AG10803 (cell line): ENCODE measurements at places on chromosomes 5 and 9.

- no peak for DNase-seq
Measured at GRCh38 chr5:164090358-164090757, 584.9 kb downstream of the MAT2B start.

GRCh38 chr5:17378346-17378997 is 119.6 kb upstream of the TAF11L2 start:
- peak; percentile 74 for DNase-seq

- DNase-seq: no peak
Measured at GRCh38 chr5:128409166-128409800, 128.8 kb downstream of the FBN2 start.

DNA sequence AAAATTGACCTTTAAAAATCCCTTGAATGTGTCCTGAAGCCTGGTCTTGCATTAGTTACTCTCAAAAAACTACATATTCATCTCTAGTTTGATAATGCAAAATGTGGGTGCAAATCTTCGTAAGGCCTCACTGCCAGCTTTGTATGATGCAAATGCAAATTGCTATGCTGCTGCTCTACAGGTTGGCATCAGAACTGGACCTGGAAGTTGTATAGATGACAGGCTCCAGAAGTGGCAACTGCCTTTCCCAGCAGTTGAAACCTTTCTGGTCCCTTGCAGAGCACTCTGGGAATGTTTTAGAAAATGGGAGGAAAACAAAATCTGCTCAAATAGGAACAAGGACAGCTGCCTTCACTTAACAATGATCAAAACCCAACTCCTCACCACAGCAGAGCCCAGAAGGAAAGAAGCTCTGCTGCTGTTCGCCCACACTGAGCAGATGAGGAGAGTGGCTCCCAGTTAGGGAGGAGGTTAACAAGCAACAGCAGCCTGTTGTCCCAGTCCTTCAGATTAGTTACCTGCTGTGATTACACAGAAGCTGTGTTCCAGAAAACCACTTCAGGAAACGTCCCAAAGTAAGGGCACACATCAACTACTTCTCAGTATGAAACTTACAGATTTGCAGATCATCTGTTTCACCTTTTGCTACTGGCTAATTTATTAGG is 93.5 kb downstream of the PLPP1 start:
- peak; percentile 29 for DNase-seq

DNA sequence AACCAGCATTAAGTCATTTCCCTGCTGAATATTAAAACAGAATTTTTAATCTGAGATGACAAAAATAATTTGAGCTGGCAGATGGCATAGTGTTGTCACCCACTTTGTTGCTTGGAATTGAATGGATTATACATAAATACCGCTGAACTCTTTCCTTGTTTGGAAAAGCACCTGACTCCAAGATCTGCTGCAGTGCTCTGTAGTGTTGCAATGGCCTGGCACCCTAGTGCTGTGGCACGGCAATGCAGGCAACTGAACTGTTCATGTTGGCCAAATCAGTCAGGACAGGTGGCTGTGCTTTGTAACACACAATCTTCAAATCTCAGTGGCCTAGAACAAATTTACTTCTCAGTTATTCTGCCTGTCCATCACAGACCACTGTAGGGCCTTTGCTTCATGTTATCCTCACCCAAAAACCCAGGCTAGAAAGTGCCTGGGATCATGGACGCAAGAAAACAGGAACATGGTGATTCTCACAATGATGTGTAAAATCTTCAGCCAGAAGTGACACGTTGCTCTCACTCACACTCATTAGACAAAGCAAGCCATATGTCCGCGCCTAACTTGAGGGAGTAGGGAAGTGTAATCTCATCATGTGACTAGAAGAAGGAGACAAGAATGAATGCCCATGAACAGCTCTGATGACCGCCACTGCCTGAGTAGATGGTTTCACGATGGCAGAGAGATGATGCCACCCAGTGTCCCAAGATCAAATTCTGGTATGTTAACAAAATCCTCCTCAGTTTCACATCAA is 191.9 kb upstream of the PUM3 start:
- no peak for DNase-seq

GRCh38 chr5:8383616-8384015 is 514.7 kb downstream of the MTRR start:
- no peak for DNase-seq

GRCh38 chr9:128683340-128684064 is 5.5 kb upstream of the SET start:
- DNase-seq: peak; percentile 71

DNA sequence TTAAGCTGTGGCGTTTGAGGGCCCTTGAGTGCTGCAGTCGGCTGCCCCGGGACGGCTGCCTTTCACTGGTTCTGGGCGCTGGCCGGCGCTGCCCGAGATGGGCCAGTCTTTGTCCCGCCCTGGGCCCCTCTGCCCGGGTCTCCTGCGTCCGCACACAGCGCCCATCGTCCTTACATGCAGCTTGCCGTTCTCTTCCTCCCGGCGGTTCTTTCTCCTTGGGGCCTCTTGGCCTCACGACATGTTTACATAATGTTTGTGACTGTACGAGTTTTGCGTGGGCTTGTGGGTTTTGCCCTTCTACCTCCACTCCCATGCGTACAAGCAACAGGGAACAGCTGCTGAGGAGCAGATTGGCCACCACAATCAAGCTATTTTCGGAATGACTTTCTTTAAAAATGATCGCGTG is 618 bp downstream of the TNPO1 start:
- peak; percentile 64 for DNase-seq

DNA sequence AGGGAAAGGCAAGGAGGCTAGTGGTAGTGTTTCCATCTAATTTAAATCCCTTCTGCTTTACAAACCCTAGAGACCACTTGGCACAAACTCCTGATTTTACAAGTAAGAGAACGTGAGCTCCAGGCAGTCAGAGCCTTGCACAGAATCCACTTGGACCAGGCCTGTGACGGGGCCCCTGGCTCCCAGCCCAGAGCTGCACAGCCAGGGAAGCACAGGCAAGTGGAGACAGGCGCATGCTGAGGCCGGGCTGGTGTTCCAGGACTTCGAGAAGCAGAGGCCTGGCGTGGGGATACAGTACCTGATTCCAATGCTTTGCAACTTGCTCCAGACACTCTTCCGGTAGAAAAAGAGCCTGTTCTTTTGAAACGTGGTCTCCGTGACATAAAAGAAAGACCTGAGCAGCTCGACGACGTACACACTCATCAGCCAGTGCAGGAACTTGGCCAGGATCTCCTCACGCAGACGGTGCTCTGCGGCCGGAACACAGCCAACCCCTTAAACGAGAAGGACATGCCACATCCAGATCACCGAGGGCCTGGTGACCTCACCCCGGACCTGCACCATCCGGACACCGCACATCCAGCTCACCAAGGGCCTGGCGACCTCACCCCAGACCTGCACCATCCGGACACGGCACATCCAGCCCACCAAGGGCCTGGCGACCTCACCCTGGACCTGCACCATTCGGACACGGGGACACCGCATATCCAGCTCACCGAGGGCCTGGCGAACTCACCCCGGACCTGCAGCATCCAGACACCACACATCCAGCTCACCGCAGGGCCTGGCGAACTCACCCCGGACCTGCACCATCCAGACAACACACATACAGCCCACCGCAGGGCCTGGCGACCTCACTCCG is 12.5 kb downstream of the TERT start:
- no peak for DNase-seq

- no peak for DNase-seq
Measured at GRCh38 chr9:89662718-89663613, 58.2 kb downstream of the GADD45G start.

GRCh38 chr5:173324115-173325001 is 3.9 kb downstream of the STC2 start:
- DNase-seq: peak; percentile 96

- DNase-seq: peak; percentile 20
Measured at GRCh38 chr9:131304676-131305355, 15.3 kb downstream of the PLPP7 start.

DNA sequence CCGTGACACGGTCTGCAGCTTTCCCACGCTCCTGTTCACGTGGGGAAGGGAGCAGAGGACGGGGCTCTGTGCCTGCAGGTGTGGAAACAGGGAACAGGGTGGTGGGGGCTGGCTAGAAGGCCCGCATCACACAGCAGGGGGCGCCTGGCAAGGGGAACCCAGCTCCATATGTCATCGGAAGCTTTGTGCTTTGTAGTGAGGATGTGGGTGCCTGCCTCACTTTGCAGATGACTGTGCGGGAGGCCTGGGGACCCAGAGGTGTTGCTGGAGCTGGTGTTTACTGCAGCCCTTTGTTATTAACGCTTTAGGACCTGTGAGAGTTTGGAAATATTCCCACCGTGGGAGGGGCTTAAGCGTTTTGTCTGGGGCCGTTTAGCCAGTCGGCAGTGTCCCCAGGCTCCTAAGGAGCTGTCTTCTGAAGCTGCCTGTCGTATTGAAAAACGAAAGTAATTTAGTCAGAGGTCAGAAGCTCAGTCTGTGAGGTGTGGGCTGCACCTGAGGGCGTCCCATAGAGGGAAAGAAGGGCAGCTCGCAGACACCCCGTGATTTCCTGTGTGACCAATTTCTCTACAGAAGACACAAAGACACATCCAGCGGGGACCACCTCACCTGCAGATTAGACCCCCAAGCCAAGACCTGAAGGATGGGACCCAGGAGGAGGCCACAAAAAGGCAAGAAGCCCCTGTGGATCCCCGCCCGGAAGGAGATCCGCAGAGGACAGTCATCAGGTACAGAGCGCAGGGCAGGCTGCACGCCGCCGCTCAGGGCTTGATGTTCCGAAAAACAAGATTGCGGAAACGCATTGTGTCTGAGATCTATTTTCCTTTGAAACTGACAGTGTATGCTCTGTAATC is 9.1 kb downstream of the MAN1B1 start:
- no peak for DNase-seq

- DNase-seq: no peak
Measured at GRCh38 chr5:30069441-30070263, 1123.8 kb upstream of the CDH6 start.

DNA sequence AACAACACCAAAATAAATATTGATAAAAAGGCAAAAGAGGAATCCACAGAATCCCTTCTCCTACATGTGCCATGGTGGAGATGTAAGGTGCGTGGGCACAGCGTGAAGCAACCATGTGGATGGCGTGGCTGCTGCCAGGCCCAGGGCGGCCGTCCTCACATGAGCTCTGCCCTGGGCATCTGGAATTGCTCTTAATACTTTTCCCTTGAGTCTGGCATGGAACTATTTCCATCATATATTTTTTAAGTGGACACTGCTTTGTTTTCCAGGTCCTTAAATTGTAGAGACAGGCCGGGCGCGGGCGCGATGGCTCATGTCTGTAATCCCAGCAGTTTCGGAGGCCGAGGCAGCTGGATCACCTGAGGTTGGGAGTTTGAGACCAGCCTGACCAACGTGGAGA is 349.3 kb downstream of the IRX1 start:
- DNase-seq: no peak

DNA sequence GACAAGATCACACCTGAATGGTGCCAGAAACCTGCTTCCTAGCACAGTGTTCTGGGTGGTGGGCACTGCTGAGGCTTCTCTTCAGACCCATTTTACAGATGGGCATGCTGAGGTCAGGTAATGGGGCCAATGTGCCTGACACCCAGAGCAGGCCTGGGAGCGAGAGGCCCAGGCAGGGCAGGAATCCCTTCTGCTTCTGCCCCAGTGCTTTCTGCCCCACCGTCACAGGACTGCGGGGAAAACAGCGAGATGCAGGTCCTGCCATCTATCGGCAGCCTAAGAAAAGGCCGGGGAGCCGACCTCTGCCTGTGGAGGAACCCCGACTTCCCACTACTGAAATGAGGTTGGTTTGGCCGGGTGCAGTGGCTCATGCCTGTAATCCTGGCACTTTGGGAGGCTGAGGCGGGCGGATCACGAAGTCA is 22.8 kb upstream of the RNU6ATAC start:
- no peak for DNase-seq

GRCh38 chr5:95281226-95281625 is 3.7 kb downstream of the MCTP1 start:
- DNase-seq: peak; percentile 8

GRCh38 chr9:132662152-132662945 is 7.4 kb downstream of the DDX31 start:
- DNase-seq: no peak

DNA sequence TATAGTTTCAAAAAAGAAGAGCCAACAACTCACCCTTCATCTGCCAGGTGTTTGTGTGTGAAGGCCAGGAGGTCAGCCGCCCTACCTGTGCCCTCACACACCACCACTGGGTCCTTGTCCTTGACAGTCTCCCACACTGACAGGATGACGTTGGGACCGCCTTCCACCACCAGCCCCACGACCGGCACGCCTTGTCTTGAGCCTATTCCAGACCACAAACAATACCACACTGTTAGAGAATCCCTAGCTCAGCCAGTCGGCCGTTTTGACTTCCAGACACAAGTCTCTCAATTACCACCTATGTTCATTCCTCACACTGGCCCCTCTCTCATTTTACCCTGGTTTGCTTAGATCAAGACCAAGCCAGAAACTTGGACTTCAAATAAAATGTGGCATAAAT is 66.1 kb downstream of the TRPM6 start:
- DNase-seq: no peak

- no peak for DNase-seq
Measured at GRCh38 chr9:68802525-68803015, 97.5 kb downstream of the PIP5K1B start.

DNA sequence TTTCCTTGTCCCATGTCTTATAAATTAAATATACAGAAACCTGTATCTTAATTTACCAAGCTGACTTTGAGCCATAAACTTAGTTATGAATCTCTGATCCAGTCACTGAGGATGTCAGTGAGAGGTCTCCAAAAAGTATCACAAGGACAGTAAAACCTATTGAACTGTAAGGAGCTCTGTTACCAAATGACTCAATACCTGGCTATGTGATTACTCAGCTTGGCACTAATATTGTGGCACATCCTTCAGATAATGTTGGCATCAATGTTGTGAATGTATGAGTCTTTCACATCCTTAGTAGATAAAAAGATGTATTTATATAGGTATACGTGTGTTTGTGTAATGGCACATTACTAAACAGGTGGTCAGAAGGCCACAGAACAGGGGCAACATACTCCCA is 18.0 kb upstream of the CAPSL start:
- no peak for DNase-seq

DNA sequence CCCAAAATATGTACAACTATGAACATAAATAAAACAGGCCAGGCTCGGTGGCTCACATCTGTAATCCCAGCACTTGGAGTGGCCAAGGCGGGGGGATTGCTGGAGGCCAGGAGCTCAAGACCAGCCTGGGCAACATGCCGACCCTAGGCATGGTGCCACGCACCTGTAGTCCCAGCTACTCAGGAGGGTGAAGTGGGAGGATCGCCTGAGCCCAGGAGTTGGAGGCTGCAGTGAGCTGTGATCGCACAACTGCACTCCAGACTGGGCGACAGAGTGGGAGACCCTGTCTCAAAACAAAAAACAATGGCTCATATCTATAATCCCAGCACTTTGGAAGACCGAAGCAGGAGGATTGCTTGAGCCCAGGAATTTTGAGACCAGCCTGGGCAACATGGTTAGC is 1.5 kb downstream of the HAUS6 start:
- DNase-seq: no peak

DNA sequence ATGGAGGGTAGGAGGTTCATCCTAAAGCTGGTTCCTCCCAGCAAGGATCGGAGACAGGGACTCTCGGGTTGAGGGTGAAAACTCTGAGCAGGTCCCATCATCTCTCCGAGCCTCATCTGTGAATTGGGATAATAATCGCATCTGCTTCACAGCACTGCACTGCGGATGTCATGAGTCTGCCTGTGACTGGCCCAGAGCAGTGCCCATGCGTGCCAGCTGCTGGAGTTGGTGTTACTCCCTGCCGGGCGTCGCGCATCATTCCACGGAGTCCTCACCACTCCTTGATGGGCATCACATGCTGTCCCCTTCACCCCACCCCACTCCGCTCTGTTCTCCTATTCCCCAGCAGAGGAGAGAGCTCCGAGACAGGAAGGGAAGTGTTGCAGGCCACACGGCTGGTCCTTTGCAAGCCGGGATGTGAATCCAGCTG is 35.1 kb upstream of the ORM1 start:
- no peak for DNase-seq

- DNase-seq: no peak
Measured at GRCh38 chr5:156477196-156477595, 150.2 kb downstream of the SGCD start.
